Stomach (tissue), 19 donors: ENCODE measurements at places on chromosomes 2 and 18. TPM values are rescaled to one million over a fixed set of nuclear protein-coding genes. Genes with fewer than 3 reads are reported as not detected.
A peak's percentile ranks its signal among the peaks of the same experiment; 100 is the strongest.

The PIEZO2 gene
- total RNA-seq, result 45.3 TPM

The FASTKD1 gene
- 29.5 TPM for total RNA-seq

The REG3G gene
- total RNA-seq, result not detected

The CCDC150 gene
- 0.29 TPM for total RNA-seq

The ATOH8 gene
- 19.4 TPM for total RNA-seq

The SLC23A3 gene
- 0.58 TPM for total RNA-seq

The TIA1 gene
- total RNA-seq, result 261 TPM

The NTSR2 gene
- not detected for total RNA-seq

The ALPG gene
- not detected for total RNA-seq

The NFATC1 gene
- total RNA-seq, result 6.6 TPM

The SLC8A1 gene
- 96.3 TPM for total RNA-seq

DNA sequence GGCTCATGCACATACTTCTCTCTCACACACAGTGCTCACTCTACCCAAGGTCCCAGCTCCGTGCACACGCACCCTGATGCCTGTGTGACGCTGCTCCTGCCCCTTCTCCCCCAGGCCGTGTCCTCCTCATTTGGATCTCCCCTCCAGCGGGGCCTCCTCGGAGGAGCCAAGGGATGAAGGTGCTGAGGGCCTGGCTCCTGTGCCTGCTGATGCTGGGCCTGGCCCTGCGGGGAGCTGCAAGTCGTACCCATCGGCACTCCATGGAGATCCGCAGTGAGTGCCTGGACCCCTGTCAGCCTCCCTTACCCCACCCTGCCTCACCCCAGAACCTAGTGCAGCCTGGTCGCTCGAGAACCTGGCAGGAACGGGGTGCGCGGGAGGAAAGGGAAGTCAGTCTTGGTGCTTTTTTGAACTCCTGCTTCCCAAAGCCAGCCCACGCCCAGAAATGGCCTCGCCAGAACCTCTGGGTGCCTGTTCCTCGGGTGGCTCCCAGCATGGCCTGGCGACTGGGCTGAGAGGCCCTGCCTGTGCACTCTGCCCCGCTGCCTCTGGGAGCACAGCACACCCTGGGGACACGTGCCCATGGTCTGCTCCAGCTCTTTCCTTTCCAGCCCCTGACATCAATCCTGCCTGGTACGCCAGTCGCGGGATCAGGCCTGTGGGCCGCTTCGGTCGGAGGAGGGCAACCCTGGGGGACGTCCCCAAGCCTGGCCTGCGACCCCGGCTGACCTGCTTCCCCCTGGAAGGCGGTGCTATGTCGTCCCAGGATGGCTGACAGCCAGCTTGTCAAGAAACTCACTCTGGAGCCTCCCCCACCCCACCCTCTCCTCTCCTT lies at the start of gene PRLH:
PRLH (plus strand) TSS at position 174 of the 835 bp plus-strand sequence; CDS start at position 174, 0 bp downstream.
- no peak for DNase-seq

DNA sequence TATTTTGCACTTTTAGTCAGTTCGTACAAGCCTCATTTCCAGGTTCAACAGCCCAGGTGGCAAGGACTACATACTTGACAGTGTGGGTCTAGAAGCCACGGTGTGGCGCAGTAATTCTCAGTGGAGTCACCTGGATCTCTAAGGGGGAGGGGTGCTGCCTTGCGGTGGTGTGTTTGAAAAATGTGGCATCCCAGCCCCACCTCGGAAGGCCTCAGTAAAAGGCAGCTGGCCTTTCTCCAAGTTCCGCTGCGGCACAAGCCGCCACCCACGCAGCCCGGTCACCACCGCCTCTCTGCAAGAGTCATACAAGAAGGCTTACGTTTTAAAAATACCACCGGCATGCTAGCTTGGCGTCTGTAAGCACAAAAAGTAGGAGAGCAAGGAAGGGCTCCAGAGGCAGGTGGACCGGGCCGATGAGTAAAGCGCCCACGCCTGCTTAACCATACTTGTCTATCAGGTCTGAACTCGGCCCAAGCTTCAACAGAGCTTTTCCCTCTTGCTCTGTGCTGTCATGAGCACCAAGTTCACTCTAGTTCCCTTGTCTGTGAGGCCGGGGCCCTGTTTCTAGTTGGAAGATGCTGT lies 49.5 kb downstream of the SPRED2 start:
- peak; percentile 94 for DNase-seq

DNA sequence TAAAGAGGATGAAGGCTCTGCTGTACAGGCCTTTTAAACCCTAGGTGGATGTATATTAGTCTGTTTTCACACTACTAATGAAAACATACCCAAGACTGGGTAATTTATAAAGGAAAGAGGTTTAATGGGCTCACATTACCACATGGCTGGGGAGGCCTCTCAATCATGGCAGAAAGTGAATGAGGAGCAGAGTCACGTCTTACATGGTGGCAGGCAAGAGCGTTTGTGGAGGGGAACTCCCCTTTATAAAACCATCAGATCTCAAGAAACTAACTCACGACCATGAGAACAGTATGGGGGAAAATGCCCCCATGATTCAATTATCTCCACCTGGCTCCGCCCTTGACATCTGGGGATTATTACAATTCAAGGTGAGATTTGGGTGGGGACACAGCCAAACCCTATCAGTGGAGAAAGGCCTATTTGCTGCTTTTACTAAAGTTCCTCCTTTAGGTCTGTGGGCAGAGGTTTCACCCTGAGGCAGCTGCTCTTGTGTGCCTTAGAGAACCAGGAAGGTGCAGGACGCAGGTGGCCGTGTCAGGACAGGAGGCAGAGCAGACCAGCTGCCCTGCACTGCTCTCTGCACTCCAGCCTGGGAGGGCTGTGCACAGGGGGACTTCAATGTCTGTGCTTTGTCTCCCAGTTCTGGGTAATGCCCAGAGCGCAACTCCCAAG lies 178.8 kb upstream of the HDAC4 start:
- DNase-seq, result no peak

- DNase-seq, result no peak
Observed at GRCh38 chr2:234142530-234142929, 92.0 kb downstream of the SPP2 start.

DNA sequence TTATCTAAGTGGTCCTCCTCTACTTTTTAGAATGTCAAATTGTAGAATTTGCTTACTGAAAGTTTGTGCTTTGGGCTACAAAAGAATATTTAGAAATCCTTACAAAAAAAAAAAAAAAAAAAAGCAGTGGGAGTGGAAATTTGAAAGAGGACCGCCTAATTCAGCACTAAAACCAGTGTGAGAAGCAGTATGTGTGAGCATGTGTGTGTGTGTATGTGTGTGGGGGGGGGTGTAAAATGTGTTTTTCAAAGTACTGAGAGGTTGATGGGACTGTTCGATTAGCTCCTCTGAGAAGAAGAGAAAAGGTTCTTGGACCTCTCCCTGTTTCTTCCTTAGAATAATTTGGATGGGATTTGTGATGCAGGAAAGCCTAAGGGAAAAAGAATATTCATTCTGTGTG lies at the start of gene VIT:
VIT (plus strand) TSS at position 175 of the 400 bp plus-strand sequence. CDS start 19,664 bp downstream, outside the sequence.
- no peak for DNase-seq

- DNase-seq, result no peak
Observed at GRCh38 chr18:10259901-10260300, 194.5 kb upstream of the APCDD1 start.

GRCh38 chr18:35707674-35708073 lies 126.1 kb downstream of the GALNT1 start:
- no peak for DNase-seq

DNA sequence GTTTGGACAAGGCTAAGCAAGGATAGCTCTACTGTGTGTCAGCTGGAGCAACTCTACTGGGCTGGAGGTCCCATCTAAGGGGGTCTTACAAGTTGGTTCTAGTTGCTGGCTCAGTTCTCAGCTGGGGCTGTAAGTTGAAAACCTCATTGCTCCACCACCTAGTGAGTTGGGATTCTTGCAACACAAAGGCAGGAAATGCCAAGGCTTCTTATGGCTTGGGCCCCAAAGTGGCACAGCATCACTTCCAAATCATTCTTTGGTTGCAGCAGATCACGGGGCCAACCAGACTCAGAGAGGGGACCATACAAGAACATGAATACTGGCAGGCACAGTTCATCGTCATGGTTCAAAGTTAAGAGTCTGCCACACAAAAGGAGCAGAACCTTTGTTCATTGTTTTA lies 332.7 kb downstream of the LRRTM1 start:
- DNase-seq, result no peak

- DNase-seq, result no peak
Observed at GRCh38 chr2:186522450-186522849, 36.4 kb downstream of the ZC3H15 start.

DNA sequence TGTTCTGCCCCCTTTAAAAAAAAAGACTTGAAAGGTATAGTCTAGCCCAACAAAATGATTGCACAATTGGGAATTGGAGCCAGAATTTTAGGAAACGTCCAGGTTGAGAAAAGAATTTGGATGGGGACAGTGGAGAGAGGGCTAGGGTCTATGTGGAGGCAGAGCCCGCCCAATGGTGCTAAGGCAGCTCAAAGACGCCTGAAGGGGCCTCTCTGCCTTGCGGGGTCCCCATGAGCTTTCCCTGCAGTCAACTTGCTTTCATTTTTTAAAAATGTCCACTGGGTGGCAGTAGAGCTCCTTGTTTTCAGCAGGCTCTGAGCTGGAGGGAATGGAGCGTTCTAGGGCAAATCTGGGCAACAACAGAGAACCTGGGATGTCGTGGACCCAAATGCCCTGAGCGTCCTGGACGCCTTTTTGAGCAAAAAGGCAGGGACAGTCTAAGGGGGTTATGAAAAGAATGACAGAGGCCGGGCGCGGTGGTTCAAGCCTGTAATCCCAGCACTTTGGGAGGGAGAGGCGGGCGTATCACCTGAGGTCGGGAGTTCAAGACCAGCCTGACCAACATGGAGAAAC lies 40.2 kb upstream of the ITM2C start:
- peak; percentile 94 for DNase-seq

DNA sequence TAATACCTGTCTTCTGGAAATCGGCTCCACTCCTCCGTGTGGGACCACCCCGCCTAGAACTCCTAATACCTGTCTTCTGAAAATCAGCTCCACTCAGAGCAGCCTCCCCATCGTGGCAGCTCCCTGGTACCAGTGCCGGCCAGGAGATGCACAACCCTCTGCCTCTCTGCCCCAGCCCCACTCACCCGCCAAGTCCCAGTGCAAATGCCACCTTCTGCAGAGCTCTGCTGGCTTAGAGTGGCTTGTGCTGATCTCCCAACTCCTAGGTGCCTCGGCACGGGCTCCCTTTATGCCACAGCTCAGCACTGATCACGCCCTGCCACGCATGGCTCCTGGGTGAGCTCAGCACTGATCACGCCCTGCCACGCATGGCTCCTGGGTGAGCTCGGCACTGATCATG lies 258.5 kb downstream of the HDAC4 start:
- DNase-seq, result no peak

GRCh38 chr2:154952346-154952980 lies 254.0 kb downstream of the KCNJ3 start:
- peak; percentile 38 for DNase-seq

GRCh38 chr2:168658706-168659105 lies 143.7 kb upstream of the NOSTRIN start:
- no peak for DNase-seq

DNA sequence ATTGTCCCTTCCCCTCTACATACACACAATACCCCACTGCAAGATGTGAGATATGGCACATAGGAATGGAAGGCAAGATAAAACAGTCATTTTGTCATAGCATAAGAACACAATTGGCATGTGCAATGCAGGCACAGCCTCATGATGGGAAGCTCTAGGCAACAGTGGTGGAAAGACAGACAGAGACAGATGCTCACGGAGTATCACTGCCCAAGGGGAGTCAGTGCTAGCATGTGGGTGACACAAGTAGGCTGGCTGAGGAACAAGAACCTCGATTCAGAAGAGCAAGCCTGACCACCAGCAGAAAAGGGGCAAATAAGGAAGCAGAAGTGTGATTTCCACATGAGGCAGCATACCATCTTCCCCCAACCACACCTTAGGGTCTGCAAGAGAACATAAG lies 323.6 kb downstream of the PAX3 start:
- no peak for DNase-seq

- DNase-seq, result peak; percentile 75
Observed at GRCh38 chr2:47070920-47071824, 83.9 kb downstream of the STPG4 start.

- DNase-seq, result no peak
Observed at GRCh38 chr2:16973586-16974286, 308.1 kb upstream of the CYRIA start.

GRCh38 chr2:232668805-232669444 lies 28.2 kb upstream of the GIGYF2 start:
- DNase-seq, result peak; percentile 28

GRCh38 chr2:66721776-66722175 lies 286.9 kb downstream of the MEIS1 start:
- no peak for DNase-seq

- DNase-seq, result no peak
Observed at GRCh38 chr2:31089645-31090044, 48.6 kb downstream of the GALNT14 start.

GRCh38 chr2:228731517-228731916 lies 539.6 kb downstream of the PID1 start:
- no peak for DNase-seq

DNA sequence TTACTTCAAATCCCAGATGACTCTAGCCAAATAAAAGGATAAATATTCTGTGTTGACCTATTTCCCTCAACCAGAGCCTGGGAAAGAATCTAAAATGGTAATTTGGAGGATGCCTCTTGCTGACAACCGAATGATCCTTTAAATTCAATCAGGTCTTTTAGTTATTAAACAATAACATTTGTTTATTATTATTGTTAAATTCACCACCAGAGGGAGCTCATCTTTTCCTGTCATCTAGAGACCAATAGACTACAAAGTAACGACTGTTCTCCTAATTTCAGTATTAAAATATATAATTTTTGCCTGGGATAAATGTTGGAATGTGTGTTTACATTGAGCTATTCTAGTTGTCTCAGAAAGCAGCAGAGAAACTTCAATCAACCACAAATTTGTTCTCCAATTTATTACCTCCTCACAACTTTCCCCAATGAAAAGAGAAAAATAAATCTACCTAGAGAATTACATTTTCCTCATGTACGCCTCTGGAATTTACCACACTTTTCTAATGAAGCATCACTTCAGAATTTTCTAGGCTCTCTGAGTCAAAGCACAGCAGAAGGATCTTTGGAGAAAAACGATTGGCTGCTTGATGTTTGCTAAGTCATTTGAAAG lies 142.7 kb downstream of the SCG2 start:
- no peak for DNase-seq

- DNase-seq, result peak; percentile 94
Observed at GRCh38 chr2:217858519-217859491, 144.0 kb downstream of the TNS1 start.

DNA sequence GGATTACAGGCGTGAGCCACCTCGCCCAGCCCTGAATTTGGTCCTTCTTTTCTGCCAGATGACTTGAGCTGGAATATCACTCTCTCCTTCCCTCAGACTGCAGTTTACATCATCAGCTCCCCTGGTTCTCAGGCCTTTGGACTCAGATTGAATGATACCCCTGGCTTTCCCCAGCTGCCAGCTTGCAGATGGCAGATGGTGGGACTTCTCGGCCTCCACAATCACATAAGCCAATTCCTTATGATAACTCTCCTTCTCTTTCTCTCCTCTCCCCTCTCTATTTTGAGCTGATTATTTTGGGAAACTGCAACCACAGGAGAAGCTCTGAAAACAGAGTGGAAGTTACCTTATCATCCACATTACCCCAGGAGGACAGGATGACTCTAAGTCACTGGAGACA lies 33.4 kb upstream of the ATP8B1 start:
- no peak for DNase-seq
